A549 treated with AZD2906 at 1 μM for 4 hours (cell line): ENCODE measurements at places on chromosomes 1 and 21. TPM values are rescaled to one million over a fixed set of nuclear protein-coding genes. Genes with fewer than 3 reads are reported as not detected.

The AMY1B gene
- total RNA-seq, result not detected in 5 replicates

The IFI44L gene
- total RNA-seq, result 0.01 to 0.28 TPM (median 0.10 TPM) in 3 of 5 replicates, not detected in the others

The CCDC30 gene
- total RNA-seq, result 0.32 to 0.88 TPM (median 0.62 TPM) in 5 replicates

The VAMP4 gene
- total RNA-seq, result 3.0 to 4.4 TPM (median 4.3 TPM) in 5 replicates

The CFAP107 gene
- total RNA-seq, result not detected in 5 replicates

The KLHDC8A gene
- total RNA-seq, result 0.63 to 1.4 TPM (median 0.78 TPM) in 5 replicates

The XPR1 gene
- 18.9 to 35.7 TPM (median 26.7 TPM) in 5 replicates for total RNA-seq

The ARPC5 gene
- total RNA-seq, result 148 to 204 TPM (median 164 TPM) in 5 replicates

The PODN gene
- total RNA-seq, result 0.02 TPM in 1 of 5 replicates, not detected in the others

The FCAMR gene
- not detected in 5 replicates for total RNA-seq

The SPRR5 gene
- not detected in 5 replicates for total RNA-seq

The THEM5 gene
- 0.06 TPM in 1 of 5 replicates, not detected in the others for total RNA-seq

The GJC2 gene
- 0.34 to 0.54 TPM (median 0.46 TPM) in 5 replicates for total RNA-seq

The BTBD8 gene
- 0.36 to 0.86 TPM (median 0.49 TPM) in 5 replicates for total RNA-seq

The PLA2G2F gene
- total RNA-seq, result not detected in 5 replicates

The PRDM16 gene
- total RNA-seq, result 0.15 to 0.49 TPM (median 0.18 TPM) in 5 replicates

The ZMPSTE24 gene
- total RNA-seq, result 35.9 to 43.0 TPM (median 36.8 TPM) in 5 replicates

The RGS7 gene
- 0.02 to 0.03 TPM (median 0.02 TPM) in 3 of 5 replicates, not detected in the others for total RNA-seq

The DTL gene
- total RNA-seq, result 16.2 to 20.7 TPM (median 17.6 TPM) in 5 replicates

The MFAP2 gene
- 0.85 to 1.4 TPM (median 0.93 TPM) in 5 replicates for total RNA-seq

The FAM110D gene
- total RNA-seq, result 0.03 to 0.07 TPM (median 0.03 TPM) in 3 of 5 replicates, not detected in the others

The FMO4 gene
- total RNA-seq, result 0.24 to 0.50 TPM (median 0.42 TPM) in 5 replicates

The SERPINC1 gene
- 0.07 to 0.14 TPM (median 0.07 TPM) in 3 of 5 replicates, not detected in the others for total RNA-seq

The C1orf185 gene
- not detected in 5 replicates for total RNA-seq
